ENCODE measurements at places on chromosomes 12 and 14.

GRCh38 chr12:117592588-117593305 is 231.3 kb upstream of the NOS1 start:
- DNase-seq = no peak

DNA sequence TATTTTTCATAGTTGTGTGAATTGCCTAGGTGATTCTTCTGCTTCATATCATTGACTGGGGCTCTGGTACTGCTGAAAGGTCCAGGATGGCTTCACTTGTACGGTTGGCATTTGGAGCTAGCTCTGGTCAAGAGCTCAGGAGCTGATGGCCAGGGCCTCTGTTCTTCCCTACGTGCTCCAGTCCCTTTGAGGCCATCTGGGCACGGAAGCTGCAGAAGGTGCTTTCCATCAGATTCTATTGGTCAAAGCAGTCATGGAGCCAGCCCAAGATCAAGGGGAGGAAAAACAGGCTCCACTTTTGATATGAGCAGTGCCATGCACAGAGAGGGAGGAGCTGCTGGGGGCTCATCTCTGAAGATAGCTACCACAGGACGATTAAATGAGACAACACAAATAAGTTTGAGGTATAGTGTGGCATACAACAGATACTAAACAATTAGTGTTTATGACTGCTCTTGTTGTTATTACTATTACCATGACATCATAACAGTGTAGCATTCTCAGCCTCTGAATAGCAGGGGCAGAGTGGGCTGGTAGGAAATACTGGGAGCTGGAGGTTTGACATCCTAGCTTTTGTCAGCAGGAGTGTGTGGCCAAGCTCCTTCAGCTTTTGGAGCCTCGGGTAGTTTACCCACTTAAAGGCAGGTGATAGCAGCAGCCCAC is 10.4 kb downstream of the KRT83 start:
- no peak for DNase-seq

- no peak for DNase-seq
Measured at GRCh38 chr12:2359725-2360629, 307.2 kb downstream of the CACNA1C start.

DNA sequence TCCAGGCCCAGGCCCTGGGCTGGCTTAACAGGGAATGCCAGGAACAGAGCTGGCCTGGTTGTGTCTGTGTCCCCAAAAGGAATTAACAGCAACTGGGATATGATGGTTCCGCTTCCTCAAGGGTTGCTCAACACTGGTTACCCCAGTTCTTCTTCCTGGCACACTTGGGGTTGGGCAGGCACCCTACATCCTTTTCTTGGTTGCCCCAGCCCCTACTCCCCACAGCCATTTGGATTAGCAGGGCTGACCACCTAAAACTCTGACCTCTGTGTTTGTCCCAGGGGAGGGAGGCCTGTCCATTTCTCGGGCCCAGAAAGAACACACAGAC is 30.8 kb downstream of the NCKAP5L start:
- DNase-seq = no peak

- no peak for DNase-seq
Measured at GRCh38 chr12:131241517-131241916, 287.8 kb downstream of the ADGRD1 start.

DNA sequence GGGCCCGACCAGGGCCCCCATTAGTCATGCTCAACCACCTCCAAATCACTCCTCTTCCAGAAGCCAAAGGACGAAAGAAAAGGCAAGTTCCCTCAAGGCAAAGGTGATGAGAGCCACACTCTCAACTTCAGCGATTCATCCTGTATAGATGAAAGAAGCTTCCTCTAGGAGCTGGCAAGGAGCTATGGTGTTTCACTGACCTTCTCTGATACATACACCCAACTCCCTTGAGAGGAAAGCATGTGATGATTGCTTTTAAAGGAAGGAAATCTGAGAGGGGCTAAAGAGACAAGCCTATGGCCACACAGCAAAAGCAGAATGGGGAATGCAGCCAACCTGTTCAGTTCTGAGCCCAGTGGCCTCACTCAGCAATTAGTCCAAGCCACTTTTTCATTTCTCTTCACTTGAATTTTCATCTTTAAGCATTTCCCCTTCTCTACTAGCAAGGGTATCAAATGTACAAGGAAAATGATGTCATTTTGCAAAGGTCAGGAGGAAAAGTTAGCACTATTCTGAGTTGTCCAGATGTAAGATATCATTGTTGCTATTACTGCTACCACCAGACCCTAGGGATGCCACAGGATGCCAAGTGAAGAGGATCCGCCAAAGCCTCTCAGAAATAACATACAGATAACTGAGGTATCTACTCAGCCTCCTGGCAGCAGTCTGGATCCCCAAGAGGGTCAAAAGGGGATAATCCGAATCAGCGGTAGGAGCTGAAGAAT is 82.5 kb downstream of the MAP3K9 start:
- no peak for DNase-seq

Data from stimulated activated CD8-positive, alpha-beta memory T cell treated with anti-CD3 and anti-CD28 coated beads, Interleukin-4, amount 100 ng/mL, for 4 hours (primary cell).